M059J (cell line): ENCODE measurements at places on chromosomes 5 and 9. TPM values are rescaled to one million over a fixed set of nuclear protein-coding genes. Genes with fewer than 3 reads are reported as not detected.

Gene OR2Y1
- not detected in 2 replicates for total RNA-seq

Gene CDX1
- not detected in 2 replicates for total RNA-seq

DNA sequence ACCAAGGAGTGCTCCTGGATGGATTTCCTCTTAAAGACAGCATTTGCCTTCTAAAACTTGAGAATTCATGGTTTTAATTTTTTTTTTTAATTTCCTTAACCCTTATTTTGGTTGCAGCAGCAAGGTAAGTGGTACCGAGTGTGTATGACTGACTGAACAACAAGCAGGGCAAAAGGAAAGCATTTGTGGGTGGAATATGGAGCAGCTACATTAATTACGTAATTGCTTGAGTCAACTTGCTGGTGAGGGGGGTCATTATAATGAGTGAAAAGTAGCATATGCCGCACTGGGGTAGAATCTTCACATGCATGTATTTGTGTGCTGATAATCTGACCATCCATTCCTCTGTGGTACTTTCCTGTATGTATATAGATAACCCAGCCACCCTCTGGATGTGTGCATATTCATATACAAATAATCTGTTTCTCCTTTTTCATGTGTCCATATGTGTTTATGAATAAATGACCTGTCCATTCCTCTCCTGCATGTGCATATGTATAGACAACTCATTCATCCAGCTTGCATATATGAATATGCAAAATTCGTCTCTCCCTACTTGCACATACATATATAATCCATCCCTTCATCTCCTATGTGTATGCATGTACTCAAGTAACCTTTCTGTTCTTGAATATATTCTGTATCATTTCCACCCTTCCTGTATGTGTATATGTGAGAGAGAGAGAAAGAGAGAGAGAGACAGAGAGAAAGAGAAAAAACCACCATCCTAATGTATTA is 147.5 kb upstream of the RUSC2 start:
- DNase-seq = no peak

Gene ZBED3
- 0.64 and 0.99 TPM in 2 replicates for total RNA-seq

Gene LMX1B
- 0.02 TPM in 1 of 2 replicates, not detected in the other for total RNA-seq

- DNase-seq = no peak
These were observed 1902.2 kb upstream of the C9orf72 start for GRCh38 chr9:29475471-29475870.
